ENCODE measurements at places on chromosomes 1 and 21.

DNA sequence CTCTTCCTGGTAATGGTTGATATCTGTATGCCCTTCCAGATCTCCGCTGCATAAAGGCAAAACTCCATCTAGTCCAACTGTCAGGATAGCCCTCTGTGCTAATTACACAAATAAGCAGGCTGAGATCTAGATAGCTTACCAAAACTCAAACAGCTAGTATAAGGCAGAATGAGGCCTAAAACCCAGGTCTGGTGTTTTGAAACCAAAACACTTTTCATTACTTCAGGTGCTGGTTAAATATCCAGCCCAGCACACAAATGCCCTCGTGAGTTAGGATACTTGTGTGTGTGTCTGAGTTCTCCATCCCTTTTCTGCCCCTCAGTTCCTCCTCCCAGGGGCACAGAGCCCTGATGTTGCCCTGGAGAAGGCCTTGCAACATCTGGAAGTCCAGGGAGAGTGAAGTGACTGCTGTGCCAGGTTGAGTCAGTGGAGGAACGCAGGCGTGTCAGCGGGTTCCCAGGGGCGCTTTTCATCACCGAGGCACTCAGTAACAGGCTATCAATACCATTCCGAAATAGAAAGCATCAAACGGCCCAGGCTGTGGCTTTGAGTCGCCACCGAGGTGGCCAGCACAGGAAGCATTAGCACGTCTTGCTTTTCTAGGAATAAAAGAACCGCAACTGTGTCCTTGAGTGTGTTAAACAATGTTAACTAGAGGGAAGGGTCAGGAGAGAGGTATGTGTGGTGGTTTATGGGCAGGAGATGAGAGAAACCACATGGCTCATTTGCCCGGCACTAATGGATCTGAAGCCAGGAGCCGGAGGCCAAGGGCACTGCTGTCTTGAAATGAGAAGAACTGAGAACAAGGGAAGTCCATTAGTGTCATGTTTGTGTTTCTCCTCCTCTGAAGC is 90.7 kb upstream of the WLS start:
- no peak for DNase-seq

DNA sequence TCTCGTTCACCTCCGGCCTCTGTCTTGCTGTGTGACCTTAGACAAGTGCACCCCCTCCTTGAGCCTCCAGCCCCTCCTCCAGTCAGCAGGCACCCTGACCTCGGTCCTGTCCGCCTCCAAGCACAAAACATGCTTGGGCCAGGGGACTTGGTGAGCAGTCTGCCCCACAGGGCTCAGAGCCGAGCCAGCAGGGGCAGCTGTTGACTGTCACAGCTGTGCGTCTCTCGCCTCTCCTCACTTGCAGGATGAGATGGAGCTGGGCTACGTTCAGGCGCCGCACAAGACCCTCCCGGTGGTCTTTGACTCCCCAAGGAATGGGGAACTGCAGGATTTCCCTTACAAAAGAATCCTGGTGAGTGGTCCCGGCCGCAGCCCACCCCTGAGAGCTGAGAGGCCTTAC is 24.2 kb downstream of the PADI3 start:
- DNase-seq, result no peak

- DNase-seq, result no peak
Measured at GRCh38 chr1:184116287-184116686, 64.8 kb downstream of the TSEN15 start.

- no peak for DNase-seq
Measured at GRCh38 chr1:61121631-61122030, 39.3 kb downstream of the NFIA start.

- no peak for DNase-seq
Measured at GRCh38 chr1:27133991-27134390, 20.9 kb downstream of the SLC9A1 start.

DNA sequence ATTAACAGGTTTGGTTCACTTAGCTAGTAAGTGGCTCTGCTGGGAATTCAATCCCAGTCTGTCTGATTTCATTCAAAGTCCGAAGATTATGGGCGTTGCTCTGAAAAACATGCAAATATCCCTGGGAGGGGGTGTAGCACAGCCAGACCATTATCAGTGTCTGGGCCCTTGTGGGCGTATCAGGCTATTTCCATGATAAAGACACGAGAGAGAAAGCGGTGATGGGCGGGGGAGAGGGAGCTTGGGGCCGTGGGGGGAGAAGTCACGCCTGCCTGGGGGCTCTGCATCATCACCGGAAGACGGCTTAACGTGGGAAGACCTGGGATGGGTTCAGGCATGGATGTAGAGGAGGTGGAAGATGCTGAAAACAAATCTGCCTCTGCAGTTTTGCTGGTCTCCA is 25.8 kb downstream of the IL6R start:
- no peak for DNase-seq

DNA sequence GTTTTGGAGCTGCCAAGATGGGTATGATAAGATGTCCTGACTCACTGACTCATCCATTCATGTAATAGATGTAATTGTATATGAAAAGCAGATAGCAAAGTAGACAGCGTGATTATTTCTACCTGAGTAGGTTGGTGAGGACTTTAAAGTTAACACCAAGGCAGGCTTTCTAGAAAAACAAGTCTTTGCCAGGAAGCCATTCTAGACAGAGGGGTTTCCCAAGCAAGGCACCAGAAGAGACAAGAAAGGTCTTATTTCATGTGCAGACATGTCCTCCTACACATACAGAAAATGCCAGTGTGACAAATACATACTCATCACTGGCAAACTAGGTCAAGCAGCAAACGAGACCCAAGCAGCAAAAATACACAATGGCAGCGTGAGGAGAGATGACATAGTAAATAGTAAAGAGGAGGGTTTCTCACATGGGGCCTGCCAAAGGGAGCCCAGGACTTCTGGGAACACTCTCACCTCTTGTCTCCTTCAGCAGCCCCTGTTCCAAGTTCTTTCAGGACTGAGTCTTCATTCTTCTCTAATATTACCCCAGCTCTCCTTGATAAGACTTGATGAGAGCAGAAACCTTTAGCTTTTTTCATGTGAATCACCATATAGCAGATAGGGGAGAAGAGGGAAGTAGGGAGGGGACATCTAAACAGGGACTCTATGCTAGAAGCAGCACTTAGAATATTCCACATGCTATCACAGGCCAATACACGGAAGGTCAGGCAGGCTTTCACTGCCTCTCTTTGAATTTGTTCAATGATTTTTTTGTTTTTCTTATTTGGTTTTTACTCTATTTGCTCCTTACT is 114.6 kb upstream of the ATP1B1 start:
- no peak for DNase-seq

DNA sequence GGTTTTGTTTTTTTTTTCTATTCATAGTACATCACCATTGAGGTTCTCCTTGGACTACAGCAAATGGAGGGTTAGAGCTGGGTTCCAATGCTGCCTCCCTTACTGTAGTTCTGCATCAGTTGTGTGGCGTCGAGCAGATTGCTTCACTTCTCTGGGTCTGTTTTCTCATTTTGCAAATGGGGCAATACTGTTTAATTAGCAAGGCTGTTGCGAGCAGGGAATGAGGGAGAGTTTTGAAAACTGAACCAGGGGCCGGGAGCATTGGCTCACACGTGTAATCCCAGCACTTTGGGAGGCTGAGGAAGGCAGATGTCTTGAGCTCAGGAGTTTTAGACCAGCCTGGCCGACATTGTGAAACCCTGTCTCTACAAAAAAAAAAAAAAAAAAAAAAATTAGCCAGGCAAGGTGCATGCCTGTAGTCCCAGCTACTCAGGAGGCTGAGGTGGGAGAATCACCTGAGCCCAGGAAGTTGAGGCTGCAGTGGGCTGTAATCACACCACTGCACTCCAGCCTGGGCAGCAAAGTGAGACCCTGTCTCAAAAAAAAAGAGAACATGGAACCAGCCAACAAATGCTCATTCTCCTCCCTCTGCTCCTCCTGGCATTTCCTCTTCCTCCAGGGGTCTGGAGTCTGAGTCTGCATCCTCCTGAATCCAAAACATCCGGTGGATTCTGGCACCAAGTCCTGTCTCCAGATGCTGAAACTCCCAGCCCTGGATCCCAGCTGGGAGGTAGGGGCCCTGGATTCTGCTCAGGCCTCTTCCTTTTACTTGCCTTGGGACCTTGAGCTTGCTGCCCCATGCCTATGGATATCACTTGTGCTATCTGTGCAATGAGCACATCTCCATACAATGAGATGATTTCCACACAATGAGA is 3.7 kb upstream of the PLOD1 start:
- no peak for DNase-seq

- no peak for DNase-seq
Measured at GRCh38 chr1:97593192-97593591, 327.6 kb downstream of the DPYD start.

DNA sequence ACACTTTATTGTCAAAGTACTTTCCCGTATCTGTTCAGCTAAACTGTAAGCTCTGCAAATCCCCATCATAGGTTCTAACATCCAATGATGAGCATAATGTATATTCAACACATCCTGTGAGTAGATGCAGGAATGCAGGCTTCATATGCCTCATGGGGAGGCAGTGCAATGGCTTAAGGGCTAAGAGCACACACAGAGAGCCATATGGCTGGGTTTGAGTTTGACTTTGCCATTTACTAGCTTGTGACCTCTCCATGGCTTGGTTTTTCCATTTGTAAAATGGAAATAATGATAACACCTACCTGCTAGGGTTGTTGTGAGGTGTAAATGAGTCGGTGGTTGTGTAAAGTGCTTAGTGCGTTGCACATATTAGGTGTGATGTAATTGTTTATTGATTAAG is 13.4 kb downstream of the RCSD1 start:
- no peak for DNase-seq

DNA sequence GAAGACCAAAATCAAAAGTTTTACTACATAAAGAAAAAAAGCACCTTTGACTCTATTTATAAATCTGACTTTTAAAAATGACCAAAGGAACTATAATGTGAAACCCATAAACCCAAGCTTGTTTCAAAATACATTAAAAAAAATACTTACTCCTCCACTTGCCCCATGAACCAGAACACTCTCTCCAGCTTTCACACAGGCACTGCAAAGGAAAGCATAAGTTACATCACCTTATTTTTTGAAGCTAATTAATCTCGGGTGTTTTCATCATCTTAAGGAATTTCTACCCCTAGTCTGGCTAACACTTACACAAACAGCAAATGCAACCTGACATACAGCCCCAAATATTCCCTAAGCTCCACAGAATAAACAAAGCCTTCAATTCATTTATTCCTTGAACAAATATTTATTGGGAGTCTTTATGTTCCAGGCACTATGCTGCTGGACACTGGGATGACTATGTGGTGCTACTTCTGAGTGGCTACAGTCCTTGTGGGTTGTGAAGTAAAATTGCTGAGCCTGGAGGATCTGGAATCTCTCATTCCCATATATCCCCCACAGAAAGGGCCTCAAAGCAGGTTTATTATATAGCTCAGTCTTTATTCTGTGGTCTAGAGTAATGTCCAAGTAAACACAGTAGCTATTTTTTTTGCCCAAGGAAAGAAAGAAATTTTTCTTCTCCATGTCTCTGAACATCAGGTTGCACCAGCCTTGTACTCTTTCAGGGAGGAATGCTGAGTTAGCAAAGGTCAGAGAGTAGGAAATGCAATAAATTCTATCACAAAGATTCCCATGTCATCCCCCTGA is 18.2 kb downstream of the CRYZ start:
- DNase-seq, result no peak

DNA sequence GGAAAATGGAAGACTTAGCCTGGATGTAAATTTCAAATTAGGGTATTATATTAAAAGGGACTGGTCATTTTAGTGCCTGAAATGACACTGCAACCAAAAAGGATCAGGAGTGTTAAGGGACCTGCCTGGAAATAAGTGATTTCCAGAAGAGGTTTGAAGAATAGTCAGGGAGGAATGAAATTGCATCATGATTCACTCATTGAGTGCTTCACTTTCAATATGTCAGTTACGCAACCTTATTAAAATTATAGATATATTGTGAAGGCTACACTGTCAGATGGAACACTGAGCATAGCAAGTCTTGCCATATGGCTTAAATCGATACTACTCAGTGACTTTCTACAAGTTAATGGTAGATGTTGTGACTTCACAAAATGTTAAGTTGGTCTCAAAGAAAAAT is 275.2 kb upstream of the DPYD start:
- no peak for DNase-seq

DNA sequence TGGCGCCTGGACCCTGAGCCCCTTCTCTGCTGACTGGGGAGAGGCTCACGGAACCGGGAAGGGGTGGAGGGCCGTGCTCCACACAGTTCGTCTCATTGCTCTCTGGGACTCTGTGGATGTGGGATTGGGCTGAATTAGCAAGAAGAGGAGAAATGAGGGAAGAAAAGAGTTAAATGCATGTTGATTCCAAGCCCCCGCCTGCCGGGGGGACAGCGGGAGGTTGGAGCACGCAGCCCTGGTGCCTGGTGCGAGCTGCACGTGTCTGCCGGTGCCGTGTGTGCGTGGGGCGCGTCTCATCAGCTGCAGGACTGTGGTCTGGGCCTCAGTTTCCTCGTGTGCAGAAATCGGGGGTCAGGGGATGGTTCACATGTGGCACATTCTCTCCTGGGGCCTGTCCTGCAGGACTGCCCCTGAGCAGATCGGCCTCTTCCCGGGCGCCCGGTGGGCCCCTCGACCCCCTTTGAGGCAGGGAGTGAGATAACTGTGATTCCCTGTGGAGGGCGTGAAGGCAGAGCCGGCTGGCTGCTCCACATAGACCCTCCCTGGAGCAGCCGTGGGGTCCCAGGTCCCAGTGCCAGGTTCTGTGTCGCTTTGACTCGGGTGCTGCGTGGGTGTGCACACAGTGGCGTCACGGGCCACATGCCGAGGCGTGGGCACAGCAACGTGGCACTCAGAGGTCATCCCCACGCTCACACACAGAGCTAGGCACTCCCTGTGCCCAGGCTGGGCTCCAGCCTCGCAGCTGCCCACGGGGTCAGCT is 11.4 kb downstream of the SAMD11 start:
- no peak for DNase-seq

DNA sequence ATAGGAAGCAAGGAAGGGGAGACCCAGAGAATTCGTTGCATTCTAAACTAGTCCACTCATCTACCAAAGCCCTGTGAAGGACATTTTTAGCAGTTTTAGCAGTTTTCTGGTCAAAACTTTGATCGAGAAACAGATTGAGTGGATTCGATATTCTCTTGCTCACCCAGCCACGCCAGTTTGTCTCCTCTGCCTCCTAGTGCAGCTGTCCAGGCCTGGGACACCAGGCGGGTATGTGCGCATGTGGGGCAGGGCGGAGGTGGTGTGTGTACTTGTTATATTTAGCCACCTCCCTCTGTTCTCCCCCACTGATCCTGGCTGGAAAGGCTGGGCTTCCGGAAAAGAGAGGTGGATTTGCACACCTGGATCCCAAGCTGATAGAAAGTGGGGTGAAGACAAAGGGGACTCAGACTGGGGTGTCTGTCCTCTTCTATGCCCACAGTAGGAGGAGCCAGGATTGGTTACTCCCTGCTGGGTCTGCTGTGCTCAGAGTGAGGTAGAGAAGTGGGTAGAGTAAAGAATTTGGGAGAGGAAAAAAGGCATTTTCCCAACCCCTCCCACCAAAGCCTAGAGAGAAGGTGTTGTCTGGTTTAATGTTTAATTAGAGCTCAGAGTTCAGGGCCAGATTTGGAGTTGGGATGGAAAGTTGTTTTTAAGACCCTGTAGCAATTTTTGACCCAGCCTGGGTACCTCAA is 3.8 kb downstream of the LMNA start:
- no peak for DNase-seq
